Endothelial cell of umbilical vein (primary cell): ENCODE measurements at places on chromosomes 12 and 14. TPM values are rescaled to one million over a fixed set of nuclear protein-coding genes. Genes with fewer than 3 reads are reported as not detected.

GRCh38 chr12:9134981-9135628 lies 19.4 kb upstream of the A2M start:
- peak; percentile 11 for DNase-seq

DNA sequence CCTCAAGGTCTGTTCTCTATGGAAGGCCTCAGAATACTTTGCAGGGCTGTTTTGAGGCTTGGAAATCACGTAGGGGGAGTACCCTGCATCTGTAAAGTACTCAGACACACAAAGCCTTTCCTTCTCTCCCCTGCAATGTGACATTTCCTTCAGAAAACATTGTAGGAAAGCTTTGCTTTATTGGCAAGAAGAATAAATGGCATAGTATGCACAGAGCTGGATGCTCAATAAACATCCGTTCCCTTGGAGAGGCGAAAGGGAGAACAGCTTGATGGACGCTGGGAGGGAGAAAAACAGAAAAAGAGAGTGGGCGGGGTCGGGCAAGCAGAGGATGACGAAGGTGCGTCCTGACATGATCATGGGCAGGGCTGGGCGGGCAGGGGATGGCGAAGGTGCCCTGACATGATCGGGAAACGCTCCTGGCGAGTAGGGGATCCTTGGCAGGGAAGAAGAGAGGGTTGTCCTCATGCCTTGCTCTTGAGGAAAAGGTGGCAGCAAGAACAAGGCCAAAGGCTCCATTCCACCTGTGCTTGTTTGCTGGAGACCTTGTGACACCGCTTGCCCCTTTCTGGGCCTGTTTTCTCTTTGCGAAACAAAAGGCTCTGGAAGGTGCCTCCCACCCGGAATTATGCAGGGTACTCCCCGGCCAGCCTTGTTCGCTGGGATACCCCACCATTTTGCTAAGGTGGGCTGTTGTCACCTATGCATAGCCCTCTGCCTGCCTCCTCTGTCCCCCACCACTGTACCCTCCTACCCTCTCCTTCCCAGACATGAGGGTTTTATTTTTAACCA lies 21.1 kb downstream of the IRF2BPL start:
- DNase-seq: no peak

- no peak for DNase-seq
Measured at GRCh38 chr14:28742171-28742846, 24.3 kb upstream of the FOXG1 start.

DNA sequence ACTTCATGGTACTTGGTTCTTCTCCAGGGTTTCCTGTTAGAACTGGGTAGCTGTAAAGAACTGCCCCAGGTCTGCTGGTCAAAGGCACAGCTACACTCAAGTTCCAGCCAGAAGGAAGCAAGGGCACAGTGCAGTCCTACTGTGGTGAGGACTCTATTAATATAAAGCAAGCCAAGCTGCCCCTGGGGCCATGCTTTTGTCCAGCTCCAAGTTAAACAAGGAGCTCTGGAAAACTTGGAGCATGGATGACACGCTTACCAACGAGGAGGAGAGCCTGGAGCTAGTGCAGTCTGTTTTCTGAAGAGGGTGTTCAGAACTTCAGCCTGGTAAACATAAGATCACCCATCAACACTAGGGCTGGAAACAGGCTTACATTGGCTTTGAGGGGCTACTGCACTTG lies 4.0 kb downstream of the FZD10 start:
- no peak for DNase-seq

DNA sequence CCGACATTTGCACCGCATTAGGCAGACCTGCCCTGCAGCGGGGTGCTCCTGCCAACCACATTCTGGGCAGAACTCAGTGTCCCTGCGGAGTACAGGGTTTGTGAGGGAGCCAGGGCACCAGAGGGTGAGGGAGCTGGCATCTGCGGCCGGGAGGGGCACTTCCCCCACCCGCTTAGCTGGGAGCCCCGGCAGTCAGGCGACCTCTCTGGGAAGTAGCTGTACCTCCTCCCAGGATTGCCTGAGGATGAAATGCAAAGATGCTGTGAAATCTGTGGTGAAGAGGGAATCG lies 58.6 kb downstream of the ANKRD9 start:
- no peak for DNase-seq

GRCh38 chr12:39372929-39373328 lies 70.0 kb downstream of the KIF21A start:
- peak; percentile 19 for DNase-seq

DNA sequence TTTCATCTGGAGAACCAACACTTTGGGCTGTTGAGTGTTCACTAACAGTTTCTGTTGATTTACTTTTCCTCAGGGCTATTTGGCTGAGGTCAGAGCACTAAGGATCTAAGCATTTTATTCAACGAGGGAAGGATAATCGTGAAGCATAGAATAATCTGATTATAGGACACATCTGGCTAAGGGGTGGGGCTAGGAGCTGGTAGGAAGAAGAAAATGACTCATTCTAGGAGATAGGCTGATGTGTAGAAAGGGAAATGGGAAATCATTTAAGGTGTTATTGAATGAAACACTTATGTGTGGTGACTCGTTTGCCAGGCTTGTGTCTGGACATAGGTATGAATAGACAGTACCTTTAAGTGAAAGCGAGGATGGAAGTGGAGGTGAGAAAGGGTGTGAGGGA lies 167.2 kb downstream of the ETNK1 start:
- no peak for DNase-seq

- DNase-seq: no peak
Measured at GRCh38 chr12:99352269-99352668, 295.3 kb upstream of the GARIN6 start.

DNA sequence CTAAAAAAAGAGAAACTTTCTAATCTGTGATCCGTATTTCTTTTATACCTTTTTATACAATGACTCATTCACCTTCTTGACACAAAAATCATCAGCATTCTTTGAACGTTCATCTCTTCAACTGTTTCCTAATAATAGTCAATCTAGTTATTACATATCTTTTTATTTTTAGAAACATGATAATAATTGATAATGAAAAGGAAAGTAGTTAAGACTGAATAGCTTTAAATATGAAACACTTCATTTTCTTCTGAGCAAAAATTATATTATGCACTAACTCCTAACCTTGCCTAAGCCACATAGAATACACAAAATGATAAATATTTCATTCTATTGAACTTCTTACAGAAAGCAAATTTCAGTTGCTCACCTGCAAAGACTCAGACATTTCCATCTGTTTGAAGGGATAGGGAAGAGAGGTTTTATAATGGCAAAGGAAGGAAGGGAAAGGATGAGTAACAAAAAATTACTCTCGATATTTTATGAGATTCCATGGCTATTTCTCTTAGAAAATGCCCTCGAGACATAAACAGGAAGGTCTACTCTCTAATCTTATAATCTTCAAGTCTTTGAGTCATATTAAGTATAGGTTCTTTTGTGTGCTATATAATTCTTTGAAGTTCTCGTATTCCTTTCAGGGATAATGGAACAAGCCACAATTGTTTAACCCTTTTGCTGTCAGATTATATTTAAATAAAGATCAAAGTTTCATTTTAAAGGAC lies 7.5 kb upstream of the KLHL42 start:
- peak; percentile 56 for DNase-seq

DNA sequence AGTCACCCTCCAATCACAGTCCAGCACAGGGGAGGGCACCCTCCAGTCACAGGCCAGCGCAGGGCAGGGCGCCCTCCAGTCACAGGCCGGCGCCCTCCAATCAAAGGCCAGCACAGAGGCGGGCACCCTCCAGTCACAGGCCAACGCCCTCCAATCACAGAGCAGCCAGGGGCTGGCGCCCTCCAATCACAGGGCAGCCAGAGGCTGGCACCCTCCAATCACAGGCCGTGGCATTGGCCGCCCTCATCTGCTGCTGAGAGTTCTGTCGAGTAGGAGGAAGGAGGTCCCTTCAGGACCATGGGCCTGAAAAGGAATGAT lies 26.6 kb downstream of the DDX51 start:
- no peak for DNase-seq

DNA sequence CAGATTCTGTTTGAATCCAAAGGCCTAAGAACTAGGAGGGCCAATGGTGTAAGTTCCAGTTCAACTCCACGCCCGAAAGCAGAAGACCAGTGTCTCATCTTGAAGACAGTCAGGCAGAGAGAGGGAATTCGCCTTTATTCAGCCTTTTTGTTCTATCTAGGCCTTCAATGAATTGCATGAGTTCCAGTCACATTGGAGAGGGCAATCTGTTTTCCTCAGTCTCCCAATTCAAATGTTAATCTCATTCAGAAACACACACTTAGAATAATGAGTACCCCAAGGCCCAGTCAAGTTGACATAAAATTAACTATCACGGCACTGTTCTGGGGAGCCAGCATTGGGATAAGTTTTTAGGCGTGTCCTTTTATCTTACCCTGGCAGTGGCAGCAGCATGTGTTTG lies 65.8 kb downstream of the C14orf39 start:
- no peak for DNase-seq

GRCh38 chr14:100032738-100033137 lies 32.5 kb upstream of the EVL start:
- no peak for DNase-seq

GRCh38 chr14:102020058-102020971 lies 55.9 kb downstream of the DYNC1H1 start:
- no peak for DNase-seq

GRCh38 chr14:61227884-61228591 lies 53.1 kb downstream of the TMEM30B start:
- no peak for DNase-seq

- peak; percentile 69 for DNase-seq
Measured at GRCh38 chr12:53213348-53213747, 6.3 kb upstream of the ITGB7 start.

DNA sequence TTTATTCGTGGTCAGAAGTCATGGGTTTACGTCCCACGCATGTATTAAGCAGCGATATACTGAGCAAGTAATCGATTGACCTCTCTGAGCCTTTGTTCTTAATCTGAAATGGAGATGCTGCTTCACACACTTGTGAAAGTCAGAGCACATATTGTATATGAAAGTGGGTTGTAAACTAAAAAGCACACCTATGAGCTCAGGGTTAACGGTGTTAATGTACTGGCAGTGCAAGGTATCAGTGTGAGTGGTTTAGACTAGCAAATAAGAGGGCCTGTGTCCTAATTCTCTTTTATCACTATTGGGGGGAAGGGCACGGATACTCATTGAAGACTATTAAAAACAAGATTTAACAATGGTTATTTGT lies 676 bp downstream of the MRPL42 start:
- DNase-seq: no peak

DNA sequence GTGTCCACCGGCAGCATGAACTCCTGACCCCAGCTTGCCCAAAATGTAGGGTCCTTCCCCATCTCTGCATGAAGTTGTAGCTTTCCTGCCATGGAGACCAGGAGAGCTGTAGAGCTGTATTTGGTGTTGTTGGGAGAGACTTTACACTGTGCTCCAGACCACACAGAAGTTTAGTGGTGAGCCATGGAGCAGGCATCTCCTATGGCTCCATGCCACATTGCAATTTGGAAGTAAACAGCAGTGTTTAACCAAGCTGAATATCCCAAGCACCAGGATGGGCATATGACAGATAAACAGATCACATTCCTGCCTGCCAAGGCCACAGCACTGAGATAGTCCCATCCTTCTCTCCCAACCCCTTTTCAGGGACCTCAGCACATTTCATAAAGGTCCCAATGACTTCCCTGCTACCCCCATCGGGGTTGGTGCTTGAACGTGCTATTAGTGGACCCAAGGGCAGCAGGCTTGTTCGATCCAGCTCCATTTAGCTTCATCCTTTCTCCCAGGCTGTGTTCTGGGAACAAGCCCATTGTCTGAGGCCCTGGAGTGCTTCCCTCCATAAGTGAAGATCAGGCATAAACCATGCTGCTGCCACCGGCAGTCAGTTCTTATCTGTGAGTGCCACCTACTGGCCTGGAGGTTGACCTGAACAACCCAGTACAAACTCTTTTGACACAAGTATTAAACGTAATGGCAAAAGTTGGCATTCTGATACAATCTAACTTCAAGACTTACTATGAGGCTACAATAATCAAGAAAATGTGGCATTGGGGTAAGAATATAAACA lies 172.3 kb upstream of the ATXN7L3B start:
- DNase-seq: peak; percentile 57

DNA sequence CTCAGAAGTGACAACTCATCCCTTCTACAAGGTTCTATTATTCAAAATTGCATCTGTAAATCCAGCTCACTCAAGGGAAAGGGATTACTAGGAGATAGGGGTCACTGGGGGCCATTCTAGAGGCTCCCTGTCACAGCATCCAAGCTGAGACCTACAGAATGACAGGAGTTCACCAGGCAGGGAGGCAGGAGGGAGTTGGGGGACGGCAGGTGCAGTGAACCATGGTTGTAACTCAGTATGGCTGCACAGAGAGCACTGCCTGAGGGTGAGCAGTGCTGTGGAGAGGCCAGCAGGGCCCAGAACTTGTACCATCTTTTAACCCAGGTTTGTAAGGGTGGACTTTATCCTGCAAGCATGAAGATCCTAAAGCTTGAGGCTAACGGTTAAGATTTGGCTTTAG lies 37.9 kb upstream of the SINHCAF start:
- DNase-seq: no peak

GRCh38 chr12:106359646-106360399 lies 2.3 kb downstream of the POLR3B start:
- DNase-seq: no peak

- DNase-seq: no peak
Measured at GRCh38 chr14:98666545-98666944, 605.5 kb downstream of the BCL11B start.

- peak; percentile 50 for DNase-seq
Measured at GRCh38 chr14:52706286-52706685, 714 bp upstream of the PSMC6 start.

- DNase-seq: no peak
Measured at GRCh38 chr14:83071888-83072501, 1538.3 kb upstream of the SEL1L start.

GRCh38 chr12:7637615-7638014 lies 28.1 kb downstream of the APOBEC1 start:
- DNase-seq: no peak

AHNAK2 gene
- 16.6 and 17.7 TPM in 2 replicates for polyA plus RNA-seq

KRT74 gene
- polyA plus RNA-seq: not detected in 2 replicates

ARMH4 gene
- polyA plus RNA-seq: 1.1 TPM in 2 replicates

DEPDC4 gene
- polyA plus RNA-seq: 0.15 and 0.16 TPM in 2 replicates

RTN1 gene
- 0.10 and 0.11 TPM in 2 replicates for polyA plus RNA-seq

SDR9C7 gene
- polyA plus RNA-seq: not detected in 2 replicates

LRP1 gene
- 1.5 and 1.6 TPM in 2 replicates for polyA plus RNA-seq

MYH6 gene
- not detected in 2 replicates for polyA plus RNA-seq

DCAF5 gene
- polyA plus RNA-seq: 49.1 and 52.5 TPM in 2 replicates

TRIM9 gene
- 0.02 TPM in 1 of 2 replicates, not detected in the other for polyA plus RNA-seq

DNAH10 gene
- polyA plus RNA-seq: 0.02 and 0.04 TPM in 2 replicates
